Hair follicle dermal papilla cell (primary cell): ENCODE measurements at places on chromosomes 4 and X. TPM values are rescaled to one million over a fixed set of nuclear protein-coding genes. Genes with fewer than 3 reads are reported as not detected.

Gene RAB39B
- total RNA-seq: 0.65 and 0.85 TPM in 2 replicates

Gene DUSP9
- not detected in 2 replicates for total RNA-seq

Gene CCSER1
- 0.24 and 1.1 TPM in 2 replicates for total RNA-seq

Gene FHIP1A
- total RNA-seq: 0.85 and 1.6 TPM in 2 replicates

Gene ANAPC10
- 17.7 and 21.3 TPM in 2 replicates for total RNA-seq

Gene ESX1
- total RNA-seq: not detected in 2 replicates

Gene TSPAN5
- 66.2 and 81.8 TPM in 2 replicates for total RNA-seq

Gene BEX5
- total RNA-seq: 0.32 TPM in 1 of 2 replicates, not detected in the other

Gene ALB
- not detected in 2 replicates for total RNA-seq

Gene SERPINA7
- not detected in 2 replicates for total RNA-seq

Gene MAGEB2
- total RNA-seq: not detected in 2 replicates

Gene REELD1
- not detected in 2 replicates for total RNA-seq

Gene XG
- 8.0 and 14.1 TPM in 2 replicates for total RNA-seq

Gene HTR2C
- total RNA-seq: not detected in 2 replicates

Gene HS3ST1
- 0.12 and 0.16 TPM in 2 replicates for total RNA-seq

Gene ADGRL3
- total RNA-seq: 0.36 and 1.9 TPM in 2 replicates

Gene GPC3
- total RNA-seq: not detected in 2 replicates

Gene SLC10A4
- total RNA-seq: not detected in 2 replicates

Gene CYTL1
- 12.8 TPM in 1 of 2 replicates, not detected in the other for total RNA-seq

Gene ZCCHC18
- 0.12 and 0.16 TPM in 2 replicates for total RNA-seq
